ENCODE measurements at places on chromosomes 4 and X. TPM values are rescaled to one million over a fixed set of nuclear protein-coding genes. Genes with fewer than 3 reads are reported as not detected.

DNA sequence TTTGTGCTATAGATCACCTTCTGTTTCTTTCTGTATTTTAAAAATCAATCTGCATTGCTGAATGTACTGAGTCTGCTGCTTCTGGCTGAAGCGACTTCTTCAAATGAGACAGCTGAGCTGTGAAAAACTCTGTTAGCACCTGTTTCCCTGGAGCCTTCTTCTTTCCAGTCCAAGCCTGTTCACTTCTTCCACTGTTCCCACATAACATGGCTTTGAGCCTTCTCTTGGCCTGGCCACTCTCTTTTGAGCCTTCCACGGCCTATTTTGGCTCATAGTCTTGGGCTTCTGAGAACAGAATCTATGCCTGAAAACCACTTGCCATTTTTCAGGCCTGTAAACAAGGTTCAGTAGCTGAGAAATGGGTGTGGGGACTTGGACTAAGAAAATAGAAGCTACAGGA, 132.9 kb upstream of the IGFBP7 start:
- DNase-seq = no peak

DNA sequence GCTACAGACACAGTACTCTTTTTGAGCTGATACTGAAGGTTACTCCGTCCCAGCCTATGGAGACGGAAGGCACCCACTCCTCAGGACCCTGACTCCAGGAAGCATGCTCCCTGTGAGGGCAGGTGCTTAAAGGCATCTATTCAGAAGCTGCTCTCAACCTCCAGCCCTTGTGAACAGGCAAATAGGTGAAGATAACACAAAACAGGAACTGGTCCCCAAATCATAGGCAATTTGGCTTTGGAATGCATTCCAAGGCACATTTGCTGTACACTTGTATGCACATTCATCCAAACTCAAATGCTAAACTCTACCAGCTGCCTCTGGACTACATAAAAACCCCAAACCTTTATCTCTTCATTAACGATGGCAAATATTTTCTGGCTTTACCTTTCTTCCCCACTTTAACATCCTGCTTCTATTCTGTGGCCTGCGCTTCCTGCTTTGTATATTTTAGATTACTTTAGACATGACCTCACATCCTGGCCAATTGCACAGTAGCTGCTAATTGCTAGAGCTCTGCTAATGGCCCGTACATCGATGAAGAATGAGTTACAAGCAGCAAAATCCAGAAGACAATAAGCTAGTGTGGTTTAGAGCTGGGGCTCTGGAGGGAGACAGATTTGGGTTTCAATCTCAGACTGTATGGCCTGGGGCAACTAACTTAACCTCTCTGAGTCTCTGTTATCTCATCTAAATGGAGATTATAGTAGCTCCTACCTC, 3.2 kb downstream of the SEL1L3 start:
- no peak for DNase-seq

DNA sequence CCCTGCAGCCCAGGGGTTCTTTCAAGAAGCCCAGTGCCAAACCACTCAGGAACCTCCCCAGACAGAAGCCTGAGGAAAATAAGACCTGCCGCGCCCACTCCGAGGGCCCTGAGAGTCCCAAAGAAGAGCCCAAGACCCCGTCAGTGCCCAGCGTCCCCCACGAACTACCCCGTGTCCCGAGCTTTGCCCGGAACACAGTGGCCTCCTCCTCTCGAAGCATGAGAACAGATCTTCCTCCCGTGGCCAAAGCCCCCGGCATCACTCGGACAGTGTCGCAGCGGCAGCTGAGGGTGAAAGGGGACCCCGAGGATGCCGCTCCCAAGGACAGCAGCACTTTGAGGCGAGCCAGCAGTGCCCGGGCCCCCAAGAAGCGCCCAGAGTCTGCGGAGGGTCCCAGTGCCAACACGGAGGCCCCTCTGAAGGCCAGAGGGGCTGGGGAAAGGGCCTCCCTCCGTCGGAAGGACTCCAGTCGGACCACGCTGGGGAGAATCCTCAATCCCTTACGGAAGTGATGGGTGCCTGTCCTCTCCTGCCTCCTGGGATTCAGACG, 40.2 kb downstream of the FHDC1 start:
- DNase-seq = no peak

DNA sequence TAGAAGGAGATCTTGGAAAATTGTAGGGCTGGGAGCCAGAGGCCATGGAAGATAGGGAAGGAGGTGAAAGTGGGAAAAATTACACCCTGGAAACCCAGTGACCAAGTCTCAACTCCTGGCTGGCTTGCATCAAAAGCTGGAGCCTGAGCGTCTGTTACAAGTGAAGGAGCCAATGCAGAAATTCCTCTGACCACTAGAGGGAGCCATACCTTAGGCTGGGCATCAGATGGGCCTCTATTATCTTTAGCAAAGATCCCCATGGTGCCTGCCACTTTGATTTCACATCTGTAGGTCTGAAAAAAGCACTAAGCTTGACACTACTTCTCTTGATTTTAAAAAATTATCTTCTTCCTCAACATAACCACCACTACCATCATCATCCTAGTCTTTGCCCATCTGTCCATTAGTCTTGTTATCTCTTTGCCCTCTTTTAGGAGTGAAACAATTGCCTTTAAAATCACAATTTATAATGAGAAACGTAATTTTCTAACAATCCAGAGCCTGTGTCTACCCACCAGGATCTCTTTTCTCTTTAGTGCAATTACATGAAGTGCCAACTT, 62.9 kb downstream of the ANAPC4 start:
- DNase-seq = peak; percentile 62

DNA sequence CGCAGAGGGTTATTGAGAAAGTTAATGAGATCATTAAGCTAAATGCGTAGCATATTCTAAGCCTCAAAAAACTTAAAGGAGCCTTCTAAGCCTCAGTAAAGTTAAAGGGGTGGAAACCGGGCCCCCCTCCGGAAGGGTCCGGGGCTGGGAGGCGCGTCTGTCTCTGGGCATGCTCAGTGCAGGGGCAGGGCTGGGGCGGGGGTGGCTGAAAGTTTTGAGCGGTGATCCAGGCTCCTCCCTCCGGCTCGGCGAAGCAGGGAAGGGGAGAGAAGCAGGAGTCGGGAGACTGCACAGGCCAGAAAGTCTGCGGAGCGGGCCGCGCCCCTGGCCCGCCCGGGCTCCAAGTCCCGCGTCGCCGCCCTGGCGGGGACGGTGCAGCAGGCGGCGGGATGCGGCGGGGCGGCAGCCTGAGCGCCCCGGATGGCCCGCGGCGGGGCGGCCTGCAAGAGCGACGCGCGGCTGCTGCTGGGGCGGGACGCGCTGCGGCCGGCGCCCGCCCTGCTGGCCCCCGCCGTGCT, at the start of gene EVC:
Gene EVC, plus strand, starts transcription at position 241 of the 518 bp plus-strand sequence. Its CDS starts 180 bp downstream, at position 421.
- DNase-seq = peak; percentile 58

Gene EOLA2
- 21.9 TPM for total RNA-seq

GRCh38 chr4:47468706-47469365, 5.3 kb upstream of the COMMD8 start:
- no peak for DNase-seq

Gene LRRC66
- 0.51 TPM for total RNA-seq

Gene CYTL1
- total RNA-seq = not detected

DNA sequence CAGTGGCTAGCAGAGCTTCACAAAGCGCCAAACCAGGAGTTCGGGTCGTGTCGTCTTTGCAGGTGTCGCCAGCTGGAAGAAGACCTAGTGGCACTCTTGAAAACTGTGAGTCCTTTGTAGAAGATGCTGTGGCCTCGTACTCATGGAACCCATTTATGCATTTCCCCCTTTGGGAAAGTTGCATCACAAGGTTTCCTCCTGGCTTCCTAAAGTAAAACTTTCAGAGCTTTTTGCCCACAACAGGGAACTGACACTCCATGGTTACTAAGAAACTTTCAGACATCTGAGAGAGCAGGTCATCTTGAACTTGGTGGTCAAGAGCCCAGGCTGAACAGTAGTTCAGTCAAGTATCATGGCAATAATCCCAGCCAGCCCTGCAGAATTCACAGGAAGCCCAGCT, 15.9 kb upstream of the NOCT start:
- no peak for DNase-seq

- peak; percentile 63 for DNase-seq
Measured at GRCh38 chr4:52982255-52982945, 120.3 kb downstream of the RASL11B start.

Gene OSTC
- total RNA-seq = 163 TPM

GRCh38 chrX:106481341-106481740, 130.4 kb upstream of the RADX start:
- DNase-seq = peak; percentile 58

GRCh38 chrX:27380163-27380845, 82.8 kb downstream of the PPP4R3C start:
- no peak for DNase-seq

Gene FAM236A
- total RNA-seq = not detected

Gene CEP135
- total RNA-seq = 3.7 TPM

- no peak for DNase-seq
Measured at GRCh38 chr4:153905231-153905630, 116.3 kb upstream of the SFRP2 start.

GRCh38 chrX:48002929-48003328, 860 bp downstream of the ZNF182 start:
- DNase-seq = no peak

Gene USP46
- total RNA-seq = 17.2 TPM

GRCh38 chr4:52568351-52568750, 90.8 kb downstream of the USP46 start:
- DNase-seq = no peak

Gene DCAF8L2
- not detected for total RNA-seq

Gene FAM184B
- not detected for total RNA-seq
